ENCODE measurements at places on chromosomes 7 and 10.

DNA sequence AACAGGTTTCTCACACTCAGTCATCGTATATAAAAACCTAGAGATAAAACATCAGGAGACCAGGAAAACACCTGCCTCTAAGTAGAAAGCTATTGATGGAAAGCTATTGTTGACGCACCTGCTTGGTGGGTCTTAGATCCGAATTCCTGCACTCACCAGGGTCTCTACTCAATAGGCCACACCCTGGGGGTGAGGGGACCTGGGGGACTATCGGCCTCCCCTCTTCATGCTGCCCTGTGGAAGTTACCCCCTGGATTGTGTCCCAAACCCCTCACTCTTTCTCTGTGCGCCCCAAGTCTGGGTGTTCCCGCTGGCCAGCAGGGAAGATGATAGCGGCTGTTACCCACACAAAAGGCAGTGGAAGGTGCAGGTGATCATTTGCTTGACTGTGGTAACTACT, 313.0 kb downstream of the WDR37 start:
- DNase-seq: no peak

GRCh38 chr10:48599830-48600134, 5.1 kb downstream of the ARHGAP22 start:
- no peak for DNase-seq

- DNase-seq: no peak
Observed at GRCh38 chr7:34471844-34472243, 186.2 kb upstream of the NPSR1 start.

GRCh38 chr10:482051-482501, 207.4 kb downstream of the DIP2C start:
- DNase-seq: no peak

- DNase-seq: no peak
Observed at GRCh38 chr7:76377186-76377918, 18.6 kb upstream of the YWHAG start.

- no peak for DNase-seq
Observed at GRCh38 chr7:37550872-37551271, 102.2 kb upstream of the ELMO1 start.

GRCh38 chr10:2938869-2939268, 128.5 kb upstream of the PFKP start:
- DNase-seq: no peak

DNA sequence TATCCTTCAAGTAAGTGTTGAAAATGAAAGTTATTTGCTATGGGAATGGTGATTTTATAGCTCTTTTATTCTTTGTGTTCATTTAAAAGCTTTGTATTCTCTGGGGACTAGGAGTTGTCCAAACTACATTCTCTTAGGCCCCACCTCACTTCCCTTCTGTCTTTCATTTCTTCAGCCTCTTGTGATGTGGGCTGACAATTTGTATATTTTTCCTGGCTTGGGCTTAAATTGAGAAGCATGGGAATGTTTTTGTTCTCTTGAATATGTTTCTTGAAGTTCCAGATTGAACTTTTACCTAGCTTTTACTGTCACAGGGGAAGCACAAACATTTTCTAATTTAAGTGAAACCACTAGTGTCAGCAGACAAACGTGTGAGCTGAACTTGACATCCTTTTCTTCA, 27.9 kb downstream of the BBS9 start:
- no peak for DNase-seq

- DNase-seq: no peak
Observed at GRCh38 chr7:140639366-140640053, 1.1 kb downstream of the DENND2A start.
